ENCODE measurements at places on chromosomes 5 and 9.

DNA sequence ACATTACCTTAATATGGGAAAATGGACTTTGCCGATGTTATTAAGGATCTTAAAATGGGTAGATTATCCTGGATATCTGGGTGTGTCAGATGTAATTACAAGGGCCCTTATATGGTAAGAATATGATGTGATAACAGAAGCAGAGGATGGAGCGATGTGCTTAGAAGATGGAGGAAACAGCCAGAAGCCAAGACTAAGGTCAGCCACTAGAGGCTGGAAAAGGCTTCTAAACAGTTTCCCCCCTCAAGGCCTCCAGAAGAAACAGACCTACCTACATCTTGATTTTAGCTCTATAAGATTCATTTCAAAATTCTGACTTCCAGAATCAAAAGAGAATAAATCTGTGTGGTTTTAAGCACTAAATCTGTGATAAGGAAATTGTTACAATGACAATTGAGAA is 131.9 kb downstream of the CAAP1 start:
- no peak for DNase-seq

DNA sequence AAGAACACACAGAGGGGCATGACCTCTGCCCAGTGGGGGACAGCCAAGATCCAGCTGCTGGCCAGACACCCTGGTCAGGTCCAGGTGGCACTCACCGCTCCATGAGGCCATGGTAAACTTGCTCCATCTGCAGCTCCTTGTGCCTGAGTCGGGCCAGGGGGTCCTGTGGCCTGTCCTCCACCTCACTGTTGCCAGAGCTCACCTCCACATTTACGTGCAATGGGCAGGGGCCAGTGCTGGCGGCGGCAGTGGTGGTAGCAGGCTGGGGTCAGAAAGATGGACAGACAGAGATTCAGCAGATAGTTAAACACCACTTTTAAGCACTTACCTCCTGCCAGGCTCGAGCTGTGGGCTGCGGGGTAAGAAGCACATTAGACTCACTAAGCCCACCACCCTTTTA is 28.0 kb downstream of the AKNA start:
- DNase-seq = no peak

DNA sequence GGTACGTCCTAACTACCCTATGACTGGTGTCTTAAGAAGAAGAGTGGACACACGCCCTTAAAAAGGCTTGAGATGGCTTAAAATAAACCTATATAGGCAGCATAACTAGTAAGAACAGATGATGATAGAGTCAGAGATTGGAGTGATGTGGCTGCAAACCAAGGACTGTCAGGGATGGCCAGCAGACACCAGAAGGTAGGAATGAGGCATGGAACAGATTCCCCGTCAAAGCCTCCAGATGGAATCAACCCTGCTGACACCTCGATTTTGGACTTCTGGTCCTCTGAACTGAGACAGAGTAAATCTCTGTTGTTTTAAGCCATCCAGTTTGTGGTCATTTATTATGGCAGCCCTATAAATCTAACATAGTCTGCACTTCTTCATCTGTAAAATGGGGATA is 7.4 kb downstream of the TMOD1 start:
- DNase-seq = no peak

DNA sequence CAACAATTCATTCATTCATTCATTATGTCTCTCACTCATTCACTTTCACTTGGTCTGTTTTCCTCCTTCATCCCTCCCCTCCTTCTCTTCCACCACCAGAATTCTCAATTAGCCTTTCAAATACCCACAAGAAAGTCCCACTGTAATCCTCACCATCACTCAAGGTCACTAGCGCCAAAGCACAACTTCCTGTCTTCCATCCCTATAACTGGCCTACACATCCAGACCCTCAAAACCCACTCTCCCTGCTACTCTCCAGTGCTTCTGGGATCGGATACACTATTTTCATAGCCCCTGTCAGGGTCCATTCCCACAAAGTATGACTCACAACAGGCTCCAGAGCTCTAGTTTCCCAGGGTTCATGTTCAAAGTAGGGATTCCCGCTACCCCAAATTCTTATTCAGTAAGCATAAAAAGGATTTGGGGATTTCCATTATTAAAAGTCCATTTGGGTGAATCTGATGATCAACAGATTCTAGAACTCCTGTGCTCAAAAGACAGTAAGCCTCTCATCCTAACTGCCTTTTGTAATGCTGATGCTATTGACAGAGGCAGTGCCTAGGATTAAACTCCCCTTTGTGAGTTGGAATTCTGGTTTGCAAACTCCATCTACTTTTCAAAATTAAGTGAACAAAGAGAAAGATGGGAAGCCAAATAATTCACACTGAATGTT is 250.9 kb downstream of the SEMA5A start:
- no peak for DNase-seq

DNA sequence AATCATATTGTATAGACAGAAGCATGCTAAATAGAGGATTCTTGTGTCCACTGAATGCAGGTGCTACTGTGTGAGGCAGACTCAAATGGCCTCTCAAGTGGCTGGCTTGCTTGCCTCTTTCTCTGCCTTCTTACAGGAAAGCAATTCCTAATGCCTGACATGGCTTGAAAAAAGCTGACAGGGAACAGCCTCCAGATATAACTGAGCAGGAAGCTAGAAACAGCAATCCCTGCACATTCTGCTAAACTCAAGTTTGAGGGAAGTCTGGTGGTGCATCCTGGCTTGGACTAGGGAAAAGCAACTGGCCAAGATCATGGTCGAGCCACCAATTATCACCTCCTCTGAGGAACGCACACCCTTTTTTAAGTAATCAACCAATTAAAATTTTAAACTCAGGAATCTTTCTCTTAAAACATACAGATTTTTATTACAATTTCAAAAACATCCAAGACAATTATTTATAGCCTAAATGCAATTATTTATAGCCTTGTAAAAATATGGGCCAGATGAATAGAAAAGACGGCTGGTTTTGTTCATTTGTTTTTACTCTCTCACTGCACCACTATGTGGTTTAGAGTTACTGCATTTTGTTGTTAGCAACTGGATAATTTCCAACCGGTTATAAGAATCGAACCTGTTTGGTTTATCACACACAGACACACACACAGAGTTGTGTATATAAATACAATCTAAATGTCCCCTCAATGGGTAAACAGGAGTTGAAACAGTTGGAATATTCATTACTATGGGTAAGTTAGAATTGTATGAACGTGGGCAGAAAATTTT is 290.9 kb upstream of the ANKRD55 start:
- no peak for DNase-seq

DNA sequence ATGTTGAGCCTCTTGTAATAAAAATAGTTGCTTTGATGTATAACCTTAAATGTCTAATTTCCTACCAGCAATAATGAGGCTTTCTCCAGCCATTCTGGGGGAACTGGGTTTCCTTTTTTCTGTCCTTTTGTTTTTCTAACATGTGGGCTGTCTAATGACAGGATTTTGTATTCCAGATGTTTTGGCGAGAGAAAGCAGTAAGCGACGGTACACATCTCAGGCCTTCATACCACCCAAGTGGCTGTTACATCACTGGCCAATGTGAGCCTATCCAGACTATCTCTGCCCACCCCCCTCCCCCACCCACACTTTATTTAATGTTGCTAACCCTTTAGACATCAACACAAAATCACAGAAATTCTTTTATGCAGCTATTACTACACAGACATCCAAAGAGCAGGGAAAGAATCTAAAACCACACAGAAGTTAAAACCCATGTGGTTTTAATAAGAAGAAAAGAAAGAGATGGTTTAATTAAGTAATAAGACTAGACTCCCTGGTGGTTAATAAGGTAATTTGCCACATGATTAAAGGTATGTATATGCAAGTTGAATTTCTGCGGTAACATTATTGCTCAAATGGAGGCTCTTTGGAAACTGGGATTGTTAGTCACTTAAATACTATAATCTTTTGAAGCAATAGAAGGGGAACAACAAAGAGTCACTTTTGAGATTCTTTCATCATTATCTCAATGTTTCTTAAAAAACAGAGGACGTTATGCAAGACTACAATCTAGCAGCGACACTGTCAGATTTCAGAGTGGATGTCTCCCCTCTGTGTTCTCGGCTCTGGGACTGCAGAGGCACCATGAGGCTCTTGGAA is 365.1 kb downstream of the ENC1 start:
- no peak for DNase-seq

GRCh38 chr5:74639807-74640449 is 600 bp downstream of the ENC1 start:
- DNase-seq = peak; percentile 19

DNA sequence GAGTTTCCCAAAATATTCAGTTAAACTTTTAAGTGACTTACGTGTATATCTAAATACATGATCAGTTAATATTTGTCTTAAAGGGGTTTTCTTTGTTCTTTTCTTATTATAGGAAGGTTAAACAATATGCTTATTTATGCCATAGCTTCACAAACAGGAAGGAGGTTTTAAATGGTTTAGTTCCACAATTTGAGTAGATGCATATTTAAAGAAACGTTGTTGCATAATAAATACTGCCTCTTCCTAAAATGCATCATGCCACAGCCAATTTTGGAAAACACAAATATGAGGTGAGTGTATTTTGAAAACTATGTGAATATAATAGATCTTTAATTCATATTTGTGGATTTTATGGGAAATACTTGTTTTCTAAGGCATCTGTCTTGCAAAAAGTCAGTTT is 2.5 kb upstream of the ADRB2 start:
- no peak for DNase-seq

GRCh38 chr9:115766370-115766955 is 387.1 kb upstream of the PAPPA start:
- no peak for DNase-seq

DNA sequence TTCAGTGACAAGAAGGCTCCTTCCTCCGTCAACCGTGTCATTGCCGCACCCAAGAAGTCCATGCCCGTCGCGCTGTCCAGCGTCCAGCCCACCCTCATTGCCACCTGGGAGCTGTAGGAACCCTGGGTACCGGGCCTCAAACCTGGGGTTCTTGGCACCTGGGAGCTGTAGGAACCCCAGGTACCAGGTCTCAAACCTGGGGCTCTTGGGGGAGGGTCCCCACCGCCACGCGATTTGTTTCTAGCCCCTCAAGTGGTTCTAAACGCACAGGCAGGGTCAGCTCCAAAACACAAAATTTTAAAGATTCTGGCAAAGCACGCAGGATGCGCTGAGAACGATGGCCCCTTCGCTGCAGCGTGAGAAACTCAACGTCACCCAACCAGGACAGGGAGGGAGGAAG is 17.7 kb downstream of the LHX3 start:
- DNase-seq = no peak

DNA sequence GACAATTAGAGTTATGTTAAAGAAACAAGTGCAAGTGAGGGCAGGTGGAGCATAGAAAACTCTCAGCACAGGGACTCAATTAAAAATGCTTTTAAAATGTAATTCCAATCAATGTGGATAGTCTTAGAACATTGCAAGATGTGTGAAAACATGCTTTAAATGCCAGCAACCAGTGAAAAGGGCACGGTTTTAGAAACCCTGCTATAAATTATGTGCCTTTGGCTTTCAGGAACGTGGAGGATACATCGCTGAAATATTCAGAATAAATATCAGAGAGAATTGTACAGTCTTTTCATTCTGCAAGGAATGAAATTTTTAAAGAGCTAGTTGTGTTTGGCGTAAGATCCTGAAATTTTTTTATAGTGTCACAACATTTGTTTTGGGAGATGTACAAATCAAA is 101.1 kb downstream of the TLE4 start:
- DNase-seq = no peak

GRCh38 chr9:30235564-30235963 is 2148.9 kb upstream of the ACO1 start:
- DNase-seq = no peak

DNA sequence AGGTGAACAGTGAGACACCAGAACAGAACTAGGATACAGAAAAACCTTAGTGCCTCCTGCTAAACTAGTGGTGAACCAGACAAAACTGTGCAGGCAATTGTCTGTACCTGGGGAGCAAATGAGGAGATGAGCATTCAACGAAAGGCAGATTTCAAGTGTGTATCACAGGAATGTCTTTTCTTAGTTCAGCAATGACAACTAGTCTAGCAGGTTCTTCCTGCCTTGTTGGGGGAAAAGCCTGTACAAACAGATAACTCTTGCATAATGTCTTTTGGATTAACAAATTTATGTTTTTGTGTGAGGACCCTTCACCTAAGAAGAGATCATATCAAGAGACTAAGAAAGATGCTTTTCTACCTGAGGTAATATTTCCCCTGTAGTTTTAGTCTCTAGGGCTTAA is 21.8 kb upstream of the DENND4C start:
- no peak for DNase-seq

- no peak for DNase-seq
Observed at GRCh38 chr5:136998854-136999357, 500.2 kb downstream of the SPOCK1 start.

All from CD4-positive, alpha-beta T cell treated with Interleukin-17A for 1 hour (primary cell).